CD4-positive, alpha-beta memory T cell (primary cell): ENCODE measurements at places on chromosomes 6 and 20. TPM values are rescaled to one million over a fixed set of nuclear protein-coding genes. Genes with fewer than 3 reads are reported as not detected.

DNA sequence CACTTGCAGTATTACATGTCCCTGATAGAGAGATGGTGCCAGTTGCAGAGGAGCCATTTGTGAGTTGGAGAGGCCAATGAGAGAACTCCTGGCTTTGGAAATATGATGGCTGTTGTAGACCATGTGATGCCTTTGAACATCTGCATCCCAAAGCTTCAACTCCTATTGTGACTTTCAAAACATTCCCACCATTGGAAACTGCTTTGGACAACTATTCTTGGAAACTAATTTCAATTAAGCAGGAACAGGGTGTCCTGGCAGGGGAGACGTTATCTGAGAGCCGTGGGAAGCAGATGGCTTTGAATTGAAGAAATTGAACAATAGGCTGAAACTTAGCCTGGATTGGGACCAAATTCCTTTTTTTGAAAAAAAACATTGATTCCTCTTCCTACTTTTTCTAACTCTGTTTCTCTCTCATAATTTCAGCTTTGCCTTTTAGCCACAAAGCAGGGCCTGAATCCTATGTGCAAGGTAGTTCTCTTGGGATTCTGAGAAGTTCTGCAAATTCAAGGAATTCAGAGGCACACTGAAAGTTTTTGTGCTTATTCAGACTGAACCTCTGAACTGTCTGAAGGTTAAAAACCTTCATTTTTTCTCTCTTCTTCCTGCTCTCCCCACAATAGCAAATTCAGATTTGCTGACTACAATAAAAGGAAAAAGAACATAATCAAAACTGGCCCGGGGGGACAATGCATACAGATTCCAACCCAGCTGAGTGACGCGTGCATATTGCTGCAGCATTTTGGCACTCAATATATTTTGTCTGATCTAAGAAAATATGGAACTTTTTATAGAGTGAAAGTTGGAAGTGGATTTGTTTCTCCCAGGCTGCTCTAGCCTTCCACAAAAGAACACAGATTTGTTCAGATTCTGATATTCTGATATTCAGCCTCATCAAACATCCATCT lies 720.4 kb upstream of the CHD6 start:
- H3K4me1 ChIP-seq: no peaks in the 10 kb centered on the region
- no peaks in the 10 kb centered on the region for H3K27me3 ChIP-seq
- DNase-seq: no peak
- no peak overlapping the region for H3K4me3 ChIP-seq

- H3K36me3 ChIP-seq: no peaks in the 10 kb centered on the region
- H3K27ac ChIP-seq: no peak overlapping the region
- H3K4me3 ChIP-seq: no peak overlapping the region
Measured at GRCh38 chr20:51750037-51750769, 18.0 kb downstream of the ATP9A start.

- DNase-seq: no peak
- H3K4me1 ChIP-seq: no peaks in the 10 kb centered on the region
- H3K36me3 ChIP-seq: no peaks in the 10 kb centered on the region
- no peak overlapping the region for H3K4me3 ChIP-seq
- H3K27ac ChIP-seq: no peak overlapping the region
Measured at GRCh38 chr6:95682476-95682875, 105.1 kb downstream of the MANEA start.

The AVP gene
- not detected for total RNA-seq

GRCh38 chr6:139364302-139364981 lies 10.0 kb downstream of the CITED2 start:
- no peak for DNase-seq
- H3K27me3 ChIP-seq: no peaks in the 10 kb centered on the region
- H3K36me3 ChIP-seq: no peaks in the 10 kb centered on the region
- peaks cover 20% of the 10 kb centered on the region for H3K4me1 ChIP-seq
- H3K4me3 ChIP-seq: no peak overlapping the region

- H3K4me1 ChIP-seq: peaks cover 35% of the 10 kb centered on the region
- H3K27me3 ChIP-seq: no peaks in the 10 kb centered on the region
- peak overlapping the region; percentile 34 for H3K4me3 ChIP-seq
- DNase-seq: peak; percentile 71
- no peaks in the 10 kb centered on the region for H3K36me3 ChIP-seq
- H3K27ac ChIP-seq: peak overlapping the region; percentile 65
Measured at GRCh38 chr6:135880066-135880972, 28.8 kb downstream of the PDE7B start.

DNA sequence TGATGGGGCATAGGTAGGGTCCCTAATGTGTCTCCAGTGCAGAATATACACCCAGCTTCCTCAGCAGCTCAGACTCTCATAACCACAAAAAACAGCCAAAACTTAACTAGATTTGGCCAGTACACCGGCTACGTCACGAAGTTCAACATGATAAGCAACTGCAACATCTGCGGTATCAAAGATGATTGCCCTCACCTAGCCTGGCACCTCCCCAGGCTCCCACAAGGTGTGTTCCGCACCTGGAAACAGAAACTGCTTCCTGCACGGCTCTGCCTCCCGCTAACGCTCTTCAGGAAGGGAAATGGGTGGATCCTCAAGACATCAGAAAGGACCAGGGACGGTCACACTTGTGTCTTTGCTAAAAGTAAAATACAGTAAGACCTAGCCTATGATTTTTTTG lies 9.5 kb downstream of the TXNDC5 start:
- no peak for DNase-seq
- no peak overlapping the region for H3K4me3 ChIP-seq
- H3K36me3 ChIP-seq: peaks cover 8% of the 10 kb centered on the region

DNA sequence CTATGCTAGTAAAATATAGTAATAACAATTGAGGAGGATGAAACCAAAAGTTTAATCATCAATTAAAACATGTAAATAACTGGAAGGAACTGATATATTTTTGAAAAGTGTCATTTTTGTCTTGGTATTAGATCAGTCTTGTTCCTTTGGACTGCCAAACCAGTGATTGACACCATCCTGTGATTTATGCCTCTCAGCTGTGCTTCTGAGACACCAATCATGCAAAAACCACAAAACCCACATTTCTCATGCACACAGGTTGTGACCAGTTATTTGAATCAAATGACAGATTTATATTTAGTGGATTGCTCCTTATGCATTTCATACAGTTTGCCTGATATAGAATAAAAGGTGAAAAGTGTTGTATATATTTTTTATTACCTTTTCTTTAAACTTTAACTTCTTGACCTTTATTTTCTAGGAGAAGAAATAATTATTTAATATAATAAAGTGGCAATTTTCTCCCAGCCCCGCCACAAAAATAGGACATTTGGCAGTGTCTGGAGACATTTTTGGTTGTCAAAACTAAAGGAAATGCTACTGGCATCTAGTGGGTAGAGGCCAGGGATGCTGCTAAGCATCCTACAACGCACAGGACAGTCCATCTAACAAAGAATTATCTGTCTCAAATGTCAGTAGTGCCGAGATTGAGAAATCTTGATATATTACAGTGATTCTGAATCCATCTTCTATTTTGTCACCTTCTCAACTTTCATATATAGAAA lies 383.6 kb downstream of the BCKDHB start:
- H3K36me3 ChIP-seq: no peaks in the 10 kb centered on the region
- no peak overlapping the region for H3K27ac ChIP-seq
- no peaks in the 10 kb centered on the region for H3K4me1 ChIP-seq
- no peak for DNase-seq

- no peak for DNase-seq
- no peaks in the 10 kb centered on the region for H3K4me1 ChIP-seq
- H3K27ac ChIP-seq: no peak overlapping the region
- no peaks in the 10 kb centered on the region for H3K27me3 ChIP-seq
Measured at GRCh38 chr6:45648262-45648620, 270.5 kb upstream of the SUPT3H start.

The SLC17A3 gene
- 0.81 TPM for total RNA-seq

The RAET1G gene
- total RNA-seq: not detected
